ENCODE measurements at places on chromosomes 16 and 17.

GRCh38 chr16:64282181-64282580 is 839.7 kb downstream of the CDH11 start:
- DNase-seq = no peak

GRCh38 chr17:8312726-8313600 is 2.9 kb downstream of the ARHGEF15 start:
- DNase-seq = no peak

DNA sequence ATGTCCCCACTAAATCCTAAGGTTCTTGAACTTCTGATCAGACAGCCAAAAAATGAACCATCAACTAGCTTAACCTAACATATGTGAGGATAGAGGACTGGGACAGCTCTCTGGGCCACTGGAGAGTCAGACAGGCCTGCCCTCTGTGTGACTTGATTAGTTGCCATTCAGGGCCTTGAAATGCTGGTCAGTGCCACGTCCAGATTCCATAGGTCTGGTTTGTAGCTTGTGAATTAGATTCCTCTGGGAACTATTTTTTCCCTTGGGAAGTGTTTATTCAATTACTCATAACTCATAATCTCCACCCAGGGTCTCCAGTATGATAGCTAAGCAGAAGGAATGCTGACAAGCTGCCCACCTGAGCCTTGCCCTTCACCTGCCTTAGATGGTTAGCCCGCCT is 48.2 kb downstream of the IGF2BP1 start:
- DNase-seq = no peak

DNA sequence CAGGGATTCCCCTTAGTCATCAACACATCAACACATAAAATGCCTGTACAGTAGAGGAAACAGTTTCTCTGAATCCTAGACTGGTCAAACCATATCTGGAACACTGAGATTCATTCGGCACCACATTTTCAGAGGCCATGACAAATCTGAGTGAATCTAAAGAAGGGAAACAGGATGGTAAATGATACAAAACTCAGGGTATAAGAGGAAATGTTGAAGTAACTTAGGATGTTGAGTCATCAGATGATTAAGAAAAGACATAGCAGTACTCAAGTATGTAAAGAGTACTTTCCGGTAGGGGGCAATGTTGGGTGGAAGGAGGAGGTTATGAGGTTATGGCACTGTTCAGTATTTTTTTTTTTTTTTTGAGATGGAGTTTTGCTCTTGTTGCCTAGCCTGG is 358.5 kb upstream of the PMFBP1 start:
- DNase-seq = no peak

GRCh38 chr17:78130090-78130436 is 508 bp upstream of the TMC8 start:
- DNase-seq = no peak

- DNase-seq = no peak
These were observed 1.8 kb upstream of the TEX2 start for GRCh38 chr17:64264891-64265290.

- DNase-seq = no peak
These were observed 6.7 kb downstream of the KCNH4 start for GRCh38 chr17:42174126-42174783.

DNA sequence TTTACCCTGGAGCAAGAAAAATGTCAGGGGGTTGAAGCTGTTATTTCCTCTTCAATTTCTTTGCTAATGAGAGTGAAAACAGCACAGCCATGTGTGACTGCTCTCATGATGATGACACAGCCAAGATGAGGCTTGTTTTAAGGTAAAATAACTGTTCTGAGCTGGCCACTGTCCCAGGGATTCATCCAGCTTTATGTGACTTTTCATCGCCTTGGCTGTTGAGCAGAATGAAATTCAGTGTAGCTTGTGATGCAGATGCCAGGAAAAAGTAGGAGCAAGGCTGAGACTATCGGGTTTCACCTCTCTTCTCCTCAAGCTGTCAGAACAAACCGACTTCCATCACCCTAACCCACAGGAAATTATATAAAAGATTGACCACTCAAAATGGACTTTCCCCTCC is 361.8 kb upstream of the CDH5 start:
- no peak for DNase-seq

DNA sequence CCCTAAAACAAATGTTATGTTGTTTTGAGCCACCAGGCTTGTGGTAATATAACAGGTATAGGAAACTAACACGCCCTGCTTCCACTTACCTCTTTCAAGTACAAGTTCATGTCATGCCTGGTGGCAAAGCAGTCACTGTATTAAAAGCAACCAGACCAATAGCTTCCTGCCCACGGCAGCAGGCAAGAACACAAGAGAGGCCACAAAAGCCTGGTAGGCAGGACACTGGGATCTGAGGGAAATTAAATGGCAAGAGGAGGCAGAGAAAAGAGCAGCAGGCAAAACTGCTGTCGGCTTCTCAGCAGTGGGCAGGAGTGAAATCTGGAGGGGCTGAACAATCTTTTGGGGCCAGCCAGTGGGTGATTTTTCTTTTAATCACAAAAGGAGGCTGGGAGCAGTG is 2.2 kb downstream of the CYTH1 start:
- peak; percentile 29 for DNase-seq

GRCh38 chr17:17725011-17725751 is 43.9 kb downstream of the RAI1 start:
- no peak for DNase-seq

- peak; percentile 30 for DNase-seq
These were observed 4.2 kb downstream of the LDAF1 start for GRCh38 chr16:21162661-21163151.

DNA sequence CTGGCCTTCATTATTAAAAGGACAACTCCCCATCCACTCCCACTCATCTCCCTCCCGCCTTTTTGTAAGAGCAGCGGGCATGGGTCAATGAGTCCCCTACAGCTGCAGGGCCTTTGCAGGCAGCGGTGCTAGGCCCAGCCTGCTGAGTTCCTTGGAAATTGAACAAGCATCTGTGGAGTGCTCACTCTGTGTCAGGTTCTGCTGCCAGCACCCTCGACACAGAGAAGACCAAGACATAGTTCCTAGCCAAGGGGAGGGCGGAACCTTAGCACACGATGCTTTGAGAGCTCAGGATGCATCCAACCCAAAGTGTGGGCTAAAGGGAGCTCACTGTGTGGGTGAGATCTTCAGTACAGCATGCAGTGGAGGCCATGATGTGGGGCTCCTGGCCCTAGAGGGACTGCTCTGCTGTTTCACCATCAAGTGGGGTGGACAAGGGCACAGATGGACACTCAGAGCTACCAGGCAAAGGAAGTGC is 27.6 kb downstream of the RMI2 start:
- DNase-seq = no peak

GRCh38 chr16:1895949-1896675 is 22.1 kb downstream of the HS3ST6 start:
- no peak for DNase-seq

- no peak for DNase-seq
These were observed 109.3 kb downstream of the IRX3 start for GRCh38 chr16:54177052-54177861.

GRCh38 chr17:74608511-74608910 is 15.0 kb downstream of the CD300E start:
- DNase-seq = no peak

DNA sequence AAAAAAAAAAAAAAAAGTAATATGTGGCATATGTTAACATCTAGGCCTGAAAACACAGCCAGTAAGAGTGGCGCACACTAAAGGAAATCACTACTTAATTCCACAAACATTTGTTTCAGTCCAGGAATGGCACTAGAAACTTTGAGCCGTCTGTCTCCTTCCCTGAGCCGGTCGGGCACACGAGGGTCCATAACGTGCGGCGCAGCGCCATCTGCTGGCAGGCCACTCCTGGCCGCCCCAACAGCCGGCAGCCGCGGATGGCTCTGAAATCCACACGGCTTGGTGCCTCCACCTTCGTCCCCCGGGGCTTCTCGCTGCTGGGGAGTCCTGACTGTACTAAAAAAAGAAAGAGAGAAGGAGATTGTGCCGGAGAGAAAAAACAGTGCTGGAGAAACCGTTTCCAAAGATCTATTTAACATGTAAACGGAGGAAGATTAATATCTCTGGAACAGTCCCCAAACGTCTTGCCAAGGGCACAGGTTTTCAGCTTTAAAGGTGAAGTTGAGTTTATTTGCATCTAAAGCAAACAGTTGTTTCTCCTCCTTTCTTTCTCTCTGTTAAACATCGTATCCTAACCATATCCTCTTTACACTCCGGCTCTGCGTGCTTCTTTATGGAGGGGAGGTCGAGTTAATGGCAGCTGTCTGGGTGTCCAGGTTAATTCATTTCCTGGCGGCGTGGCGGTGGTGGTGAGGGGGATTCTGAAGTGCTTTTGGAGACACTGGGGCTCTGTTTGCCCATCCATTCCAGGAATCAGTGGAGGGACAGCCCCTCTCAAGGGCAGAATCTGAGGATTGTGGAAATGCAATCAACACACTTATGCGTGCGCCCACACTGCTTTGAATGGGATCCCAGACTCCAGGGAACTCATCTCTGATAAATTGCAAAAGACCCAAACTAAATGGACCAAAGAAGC is 611.3 kb upstream of the SALL1 start:
- DNase-seq = peak; percentile 65

GRCh38 chr16:1902547-1903219 is 15.5 kb downstream of the HS3ST6 start:
- DNase-seq = no peak
